Mucosa of descending colon (tissue), 3 donors: ENCODE measurements at places on chromosomes 2 and 18. TPM values are rescaled to one million over a fixed set of nuclear protein-coding genes. Genes with fewer than 3 reads are reported as not detected.

The EIF4E2 gene
- total RNA-seq: 62.7 TPM

The AFTPH gene
- total RNA-seq: 50.4 TPM

The ALPG gene
- total RNA-seq: 0.61 TPM

The TTR gene
- not detected for total RNA-seq

The IL1R1 gene
- 40.1 TPM for total RNA-seq

The ACMSD gene
- not detected for total RNA-seq

The RNF152 gene
- total RNA-seq: 98.0 TPM

The MARCHF4 gene
- total RNA-seq: 0.25 TPM

The ALLC gene
- total RNA-seq: not detected

The BARD1 gene
- total RNA-seq: 20.4 TPM

The PDE1A gene
- 1.1 TPM for total RNA-seq

The MAPK4 gene
- 0.41 TPM for total RNA-seq

The CCDC74A gene
- 2.2 TPM for total RNA-seq

The COBLL1 gene
- total RNA-seq: 26.1 TPM

The SPATA3 gene
- not detected for total RNA-seq

The TLX2 gene
- 0.51 TPM for total RNA-seq

The SERPINB5 gene
- 0.63 TPM for total RNA-seq

The SERPINB11 gene
- total RNA-seq: not detected

The SRD5A2 gene
- not detected for total RNA-seq

The EFR3B gene
- 2.8 TPM for total RNA-seq

The DPP10 gene
- 6.9 TPM for total RNA-seq

The QPCT gene
- total RNA-seq: 6.8 TPM

The C2orf92 gene
- total RNA-seq: 12.5 TPM

The GALNT3 gene
- total RNA-seq: 81.0 TPM

The TNFRSF11A gene
- total RNA-seq: 23.3 TPM

The SERPINB2 gene
- not detected for total RNA-seq
